ENCODE measurements at places on chromosomes 16 and 17. TPM values are rescaled to one million over a fixed set of nuclear protein-coding genes. Genes with fewer than 3 reads are reported as not detected.

Gene ASPHD1
- total RNA-seq: not detected

Gene TNFRSF17
- total RNA-seq: not detected

Gene CCDC154
- total RNA-seq: 12.1 TPM

Gene KRT40
- total RNA-seq: not detected

Gene SYCE1L
- total RNA-seq: 16.0 TPM

Gene EMP2
- total RNA-seq: not detected

Gene LIG3
- total RNA-seq: 41.9 TPM

Gene SPNS2
- 0.11 TPM for total RNA-seq

Gene RTN4RL1
- 0.47 TPM for total RNA-seq

Gene FMNL1
- total RNA-seq: 405 TPM

Gene TBC1D3D
- 0.50 TPM for total RNA-seq

Gene SLC5A10
- not detected for total RNA-seq

Gene B9D1
- total RNA-seq: 2.5 TPM
